T-helper 17 cell (primary cell): ENCODE measurements at places on chromosomes 12 and 14.

DNA sequence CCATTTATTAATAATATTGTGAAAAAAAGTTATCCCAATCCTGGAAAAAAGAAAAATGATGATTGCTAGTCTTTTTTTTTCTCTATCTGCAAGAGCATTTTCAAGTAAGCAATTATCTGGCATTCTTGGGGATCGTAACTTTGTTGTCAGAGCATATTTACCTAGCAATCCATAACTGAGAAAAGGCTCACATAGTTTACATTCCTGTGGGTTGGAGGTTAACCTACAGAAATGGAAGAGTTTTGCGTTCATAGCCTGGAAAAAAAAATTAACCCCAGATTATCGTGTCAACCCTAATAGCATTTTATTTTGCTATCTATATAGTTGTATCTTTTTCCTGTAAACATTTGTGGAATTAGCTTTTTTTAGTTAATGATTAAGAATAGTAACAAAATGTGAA is 292.3 kb downstream of the DAD1 start:
- DNase-seq = no peak

DNA sequence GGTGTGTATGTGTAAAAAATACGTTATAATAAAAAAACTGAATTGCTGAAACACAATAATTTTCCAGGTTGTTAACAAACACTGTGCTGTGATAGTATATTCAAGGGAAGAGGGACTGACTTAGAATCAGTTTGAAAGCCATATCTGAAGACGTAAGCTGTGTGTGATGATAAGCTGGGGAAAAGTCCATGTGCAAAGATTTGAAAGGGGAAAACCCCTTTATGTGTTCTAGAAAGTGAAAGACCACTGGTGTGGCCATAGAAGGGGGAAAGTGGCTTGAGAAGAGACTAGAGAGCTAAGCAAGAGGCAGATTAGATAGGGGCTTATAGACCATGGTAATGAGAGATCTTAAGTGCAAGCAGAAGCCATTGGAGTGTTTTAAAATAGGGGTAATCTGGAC is 195.9 kb upstream of the GZMB start:
- no peak for DNase-seq

- DNase-seq = no peak
Observed at GRCh38 chr12:1279050-1279449, 288.0 kb downstream of the ERC1 start.

DNA sequence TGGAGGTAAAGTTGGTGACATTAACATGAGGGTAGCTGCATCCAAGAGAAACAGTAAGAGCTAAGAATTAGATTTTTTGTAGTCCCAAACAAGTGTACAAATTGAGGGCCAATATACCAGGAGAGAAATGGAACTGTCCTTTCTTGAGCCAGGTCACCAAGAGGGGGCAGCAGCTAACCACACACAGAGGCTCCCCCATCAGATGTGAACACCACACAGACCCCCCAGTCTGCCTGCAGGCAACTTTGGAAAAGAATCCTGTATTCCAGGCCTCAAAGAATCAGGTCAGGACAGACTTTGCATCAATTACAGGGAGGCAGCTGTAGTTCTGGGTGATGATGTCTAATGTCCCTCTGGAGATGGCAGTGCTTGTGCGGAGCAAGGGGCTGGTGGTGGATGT is 77.9 kb downstream of the SPTB start:
- no peak for DNase-seq

DNA sequence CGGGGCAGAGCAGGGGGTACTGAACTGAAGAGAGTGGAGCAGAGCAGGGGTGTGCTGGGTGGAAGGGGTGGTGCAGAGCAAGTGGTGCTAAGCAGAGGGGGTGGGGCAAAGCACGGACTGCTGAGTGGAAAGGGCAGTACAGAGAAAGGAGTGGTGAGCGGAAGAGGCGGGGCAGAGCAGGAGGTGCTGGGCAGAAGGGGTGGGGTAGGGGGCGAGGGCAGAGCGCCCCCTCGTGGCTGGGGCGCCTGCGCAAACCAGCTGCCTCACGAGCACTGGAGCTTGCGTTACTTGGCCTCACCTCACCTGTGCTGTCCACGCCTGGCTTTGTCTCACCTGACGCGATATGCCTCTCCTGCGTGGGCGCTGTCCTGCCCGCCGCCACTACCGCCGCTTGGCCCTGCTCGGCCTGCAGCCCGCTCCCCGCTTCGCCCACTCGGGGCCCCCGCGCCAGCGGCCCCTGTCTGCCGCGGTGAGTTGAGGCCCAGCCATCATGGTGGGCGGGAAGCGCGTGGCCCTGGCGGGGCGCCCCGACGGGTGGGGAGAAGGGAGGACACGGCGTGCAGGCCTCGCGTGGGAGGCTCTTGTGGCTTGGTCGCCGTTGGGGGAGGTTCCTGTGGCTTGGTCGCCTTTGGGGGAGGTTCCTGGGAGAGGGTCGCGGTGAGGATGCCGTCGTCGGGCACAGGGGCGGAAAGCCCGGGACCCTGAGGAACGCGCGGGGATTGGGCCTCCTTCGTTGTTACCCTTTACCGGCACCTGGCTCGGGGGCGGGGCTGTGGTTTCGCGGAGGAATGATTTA is at the start of gene COX8C:
Gene COX8C (plus strand): TSS at position 257 of the 796 bp plus-strand sequence. CDS start 87 bp downstream, at position 344.
- no peak for DNase-seq

- no peak for DNase-seq
Observed at GRCh38 chr12:49821373-49822287, 6.6 kb downstream of the NCKAP5L start.

- DNase-seq = no peak
Observed at GRCh38 chr12:54572881-54573280, 15.6 kb downstream of the PPP1R1A start.

GRCh38 chr12:88144546-88145468 is 2.7 kb downstream of the TMTC3 start:
- no peak for DNase-seq

GRCh38 chr12:31797230-31797872 is 68.5 kb upstream of the AMN1 start:
- DNase-seq = no peak

DNA sequence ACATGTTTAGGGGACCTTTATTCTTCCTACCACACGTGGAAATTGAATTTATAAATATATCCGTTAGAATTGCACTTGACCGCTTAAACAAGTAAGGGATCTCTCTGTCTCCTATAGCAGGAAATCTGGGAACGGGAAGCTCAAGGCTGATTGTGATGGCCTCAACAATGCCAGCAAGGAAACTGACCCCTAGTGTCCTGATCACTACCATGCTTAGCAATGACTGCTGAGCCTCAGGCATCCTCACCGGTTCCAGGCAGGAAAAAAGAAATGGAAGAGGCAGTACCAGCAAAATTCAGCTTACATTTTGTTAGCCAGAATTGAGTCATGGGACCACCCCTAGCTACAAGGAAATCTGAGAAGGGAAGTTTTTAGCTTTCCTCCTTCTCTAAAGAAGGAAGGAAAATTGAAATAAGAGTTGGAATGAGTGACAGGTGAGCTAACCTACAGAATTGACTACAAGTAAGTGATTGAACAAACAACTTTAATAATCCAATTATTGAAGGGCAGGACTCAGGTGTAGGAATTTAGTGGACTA is 43.9 kb upstream of the AMN1 start:
- no peak for DNase-seq

DNA sequence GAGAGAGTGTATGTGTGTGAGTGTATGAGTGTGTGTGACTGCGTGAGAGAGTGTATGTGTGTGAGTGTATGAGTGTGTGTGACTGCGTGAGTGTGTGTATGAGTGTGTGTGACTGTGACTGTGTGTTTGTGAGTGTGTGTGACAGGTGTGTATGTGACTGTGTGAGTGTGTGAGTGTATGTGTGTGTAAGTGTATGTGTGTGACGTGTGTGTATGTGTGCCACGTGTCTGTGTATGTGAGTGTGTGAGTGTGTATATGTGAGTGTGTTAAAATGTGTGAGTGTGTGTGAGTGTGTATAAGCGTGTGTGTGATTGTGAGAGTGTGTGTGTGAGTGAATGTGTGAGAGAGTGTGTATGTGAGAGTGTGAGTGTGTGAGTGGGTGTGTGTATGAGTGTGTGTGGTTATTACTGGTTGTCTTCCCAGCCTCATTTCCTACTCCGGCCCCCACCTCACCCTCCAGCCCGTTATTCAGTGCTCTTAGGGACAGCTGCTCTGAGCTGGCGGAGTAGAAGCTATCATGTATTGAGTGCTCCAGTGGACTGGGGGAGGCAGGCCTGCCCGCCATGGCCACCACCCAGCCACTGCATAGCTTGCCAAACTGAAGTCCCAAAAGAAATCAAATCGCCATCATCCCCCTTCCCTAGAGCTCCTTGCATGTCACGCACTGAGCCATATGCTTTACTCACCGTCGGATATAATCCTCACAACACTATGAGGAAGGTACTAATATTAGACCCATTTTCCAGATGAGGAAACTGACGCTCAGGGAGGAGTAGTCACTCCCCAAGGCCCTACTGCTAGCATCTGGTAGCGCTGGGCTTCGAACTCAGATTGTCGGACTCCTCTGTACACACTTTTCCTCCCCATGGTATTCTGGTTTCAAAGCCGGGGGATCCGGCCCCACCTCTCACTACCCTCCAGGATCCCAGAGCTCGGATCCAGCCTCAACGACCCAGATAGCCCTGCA is 10.3 kb upstream of the MYL2 start:
- DNase-seq = no peak

GRCh38 chr12:86230516-86231146 is 25.6 kb downstream of the MGAT4C start:
- DNase-seq = no peak

DNA sequence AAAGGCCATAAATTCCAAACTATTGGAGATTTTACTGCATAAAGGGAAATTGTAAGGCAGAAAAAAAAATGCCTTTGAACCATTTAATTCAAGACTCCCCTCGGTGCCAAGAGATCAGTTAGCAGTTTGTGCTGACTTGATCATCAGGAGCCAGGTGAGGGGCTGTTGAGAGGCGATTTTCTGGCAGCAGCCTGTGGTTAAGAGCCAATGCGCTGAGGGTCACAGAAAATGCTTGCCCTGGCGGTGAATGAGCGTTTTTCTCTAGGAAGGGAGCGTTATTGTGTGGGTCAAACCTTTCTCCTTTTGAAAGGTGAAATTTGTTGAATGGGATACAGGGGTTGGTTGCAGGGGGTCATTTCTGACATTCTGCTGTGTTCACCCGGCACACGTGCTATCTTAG is 4.7 kb downstream of the SRRM4 start:
- DNase-seq = no peak

GRCh38 chr12:60693019-60693626 is 1097.3 kb downstream of the SLC16A7 start:
- DNase-seq = no peak

- DNase-seq = no peak
Observed at GRCh38 chr12:58299371-58299770, 358.0 kb downstream of the ATP23 start.

GRCh38 chr12:53659011-53659551 is 16.8 kb downstream of the ATP5MC2 start:
- DNase-seq = no peak

DNA sequence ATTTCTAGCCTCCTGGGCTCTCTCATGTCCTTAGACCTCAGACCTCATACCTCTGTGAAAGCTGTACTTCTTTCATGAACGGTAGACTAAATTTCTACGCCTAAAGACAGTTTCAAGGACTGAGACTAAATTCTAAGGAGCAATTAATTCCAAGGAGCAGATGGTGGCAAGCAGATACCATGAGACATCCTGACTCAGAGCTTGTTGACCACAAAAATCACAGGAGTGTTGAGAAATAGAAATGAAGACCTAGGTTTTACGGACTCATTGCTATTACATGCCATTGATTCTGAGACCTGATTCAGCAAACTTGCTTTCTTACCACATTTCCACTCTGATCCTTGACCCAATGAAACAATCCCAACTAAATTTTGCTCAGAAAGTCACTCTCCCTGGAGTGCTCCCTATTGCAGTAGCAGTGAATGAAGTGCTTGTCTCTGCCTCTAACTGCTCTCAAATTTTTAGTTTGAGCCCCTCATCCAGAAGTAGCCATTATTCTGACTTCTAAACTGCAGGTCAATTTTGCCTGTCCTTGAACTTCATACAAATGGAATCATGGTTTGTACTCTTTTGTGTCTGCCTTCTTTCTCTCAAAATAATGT is 52.0 kb downstream of the PEX5 start:
- DNase-seq = no peak

DNA sequence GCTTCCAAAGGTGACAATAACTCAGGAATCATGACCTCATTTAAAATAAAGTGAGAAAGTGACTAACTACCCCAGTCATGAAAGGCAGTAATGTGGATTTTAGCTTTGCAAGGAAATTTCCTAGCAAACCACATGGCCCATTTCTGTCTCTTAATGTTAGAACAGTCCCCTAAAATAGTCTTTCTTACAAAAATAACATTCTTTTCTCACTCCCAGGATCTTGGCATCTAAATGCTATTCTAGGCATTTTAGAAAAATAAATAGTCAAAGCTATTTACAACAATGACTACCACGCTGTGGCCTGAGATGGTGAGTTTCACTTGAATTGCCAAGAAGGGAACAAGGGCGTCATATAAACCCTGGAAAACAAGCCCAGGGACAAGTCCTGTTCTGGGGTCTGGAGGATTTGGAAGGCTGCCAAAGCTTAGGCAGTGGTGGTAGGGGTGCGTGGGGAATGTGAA is 101.2 kb upstream of the CCDC175 start:
- no peak for DNase-seq

GRCh38 chr14:91523972-91524371 is 13.9 kb upstream of the PPP4R3A start:
- no peak for DNase-seq

GRCh38 chr14:101789222-101789621 is 27.7 kb downstream of the PPP2R5C start:
- DNase-seq = no peak

GRCh38 chr12:64991121-64991611 is 129.9 kb downstream of the WIF1 start:
- DNase-seq = no peak

DNA sequence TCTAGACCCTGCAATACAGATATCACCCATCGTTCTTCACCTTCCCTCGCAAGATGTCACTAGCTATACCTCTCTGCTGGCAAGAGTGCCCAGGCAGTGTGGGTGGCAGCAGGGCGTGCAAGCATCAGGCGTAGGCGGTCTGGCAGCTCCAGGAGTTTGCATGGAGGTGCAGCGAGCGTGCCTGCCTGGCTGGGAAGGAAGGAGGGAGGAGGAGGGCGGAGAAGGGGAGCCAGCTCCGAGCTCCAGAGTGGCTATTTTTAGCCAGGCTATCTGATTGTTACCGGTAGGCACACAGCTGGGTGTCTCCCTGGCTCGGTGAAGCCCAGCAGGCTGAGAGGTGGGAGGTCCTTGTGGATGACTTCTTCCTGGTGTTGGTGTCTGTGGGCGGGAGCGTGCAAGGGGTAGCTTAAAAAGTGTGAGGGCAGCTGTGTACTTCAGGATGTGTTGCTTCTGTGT is 6.2 kb downstream of the FOXJ2 start:
- DNase-seq = no peak

DNA sequence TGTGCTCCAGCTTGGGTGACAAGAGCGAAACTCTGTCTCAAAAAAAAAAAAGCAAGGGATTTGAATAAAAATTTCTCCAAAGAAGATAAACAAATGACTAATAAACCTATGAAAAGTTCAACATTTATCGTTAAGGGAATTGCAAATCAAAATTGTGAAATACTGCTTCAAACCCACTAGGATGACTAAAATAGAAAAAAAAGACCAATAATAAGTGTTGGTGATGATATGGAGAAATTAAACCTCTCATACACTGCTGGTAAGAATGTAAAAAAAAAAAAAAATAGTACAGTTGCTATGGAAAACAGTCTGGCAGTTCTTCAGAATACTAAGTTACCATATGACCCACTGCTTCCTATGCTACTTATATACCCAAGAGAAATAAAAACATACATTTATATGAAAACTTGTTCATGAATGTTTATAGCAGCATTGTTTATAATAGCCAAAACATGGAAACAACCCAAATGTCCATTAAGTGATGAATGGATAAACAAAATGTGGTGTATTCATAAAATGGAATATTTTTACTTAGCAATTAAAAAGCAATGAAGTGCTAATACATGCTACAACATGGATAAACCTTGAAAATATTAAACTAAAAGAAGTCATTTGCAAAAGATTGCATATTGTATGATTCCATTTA is 39.4 kb upstream of the TMPRSS12 start:
- DNase-seq = no peak
